ENCODE measurements at places on chromosomes 7 and 10.

- no peak for DNase-seq
These were observed 88.4 kb downstream of the POLR1F start for GRCh38 chr7:19620470-19620869.

GRCh38 chr7:63113713-63114285 lies 884.9 kb upstream of the ZNF722 start:
- DNase-seq, result no peak

DNA sequence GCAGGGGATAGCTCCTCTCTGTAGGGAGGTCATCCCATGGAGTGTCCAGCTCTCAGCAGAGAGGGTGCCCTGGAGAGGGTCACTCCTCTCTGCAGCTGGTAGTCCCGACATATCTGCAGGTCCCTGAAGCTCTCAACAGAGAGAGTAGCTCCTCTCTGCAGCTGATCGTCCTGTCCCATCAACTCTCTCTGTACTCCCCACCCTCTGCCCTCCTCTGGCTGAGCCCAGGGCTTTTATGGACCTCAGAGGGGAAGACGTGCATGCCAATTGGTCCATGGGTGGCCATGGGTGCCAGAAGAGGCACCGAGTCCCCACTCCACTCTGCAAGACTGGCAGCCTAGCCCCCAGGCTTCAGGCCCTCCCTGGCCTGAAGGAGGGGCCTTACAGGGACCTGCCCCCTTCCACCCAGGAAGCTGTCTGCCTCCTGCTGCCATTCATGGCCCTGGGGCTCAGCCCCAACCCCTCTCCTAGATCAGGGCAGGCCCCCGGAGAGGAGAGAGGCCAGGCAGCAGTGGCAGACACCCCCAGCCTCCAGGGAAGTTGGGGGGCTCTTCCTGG lies 9.0 kb upstream of the BLVRA start:
- no peak for DNase-seq

DNA sequence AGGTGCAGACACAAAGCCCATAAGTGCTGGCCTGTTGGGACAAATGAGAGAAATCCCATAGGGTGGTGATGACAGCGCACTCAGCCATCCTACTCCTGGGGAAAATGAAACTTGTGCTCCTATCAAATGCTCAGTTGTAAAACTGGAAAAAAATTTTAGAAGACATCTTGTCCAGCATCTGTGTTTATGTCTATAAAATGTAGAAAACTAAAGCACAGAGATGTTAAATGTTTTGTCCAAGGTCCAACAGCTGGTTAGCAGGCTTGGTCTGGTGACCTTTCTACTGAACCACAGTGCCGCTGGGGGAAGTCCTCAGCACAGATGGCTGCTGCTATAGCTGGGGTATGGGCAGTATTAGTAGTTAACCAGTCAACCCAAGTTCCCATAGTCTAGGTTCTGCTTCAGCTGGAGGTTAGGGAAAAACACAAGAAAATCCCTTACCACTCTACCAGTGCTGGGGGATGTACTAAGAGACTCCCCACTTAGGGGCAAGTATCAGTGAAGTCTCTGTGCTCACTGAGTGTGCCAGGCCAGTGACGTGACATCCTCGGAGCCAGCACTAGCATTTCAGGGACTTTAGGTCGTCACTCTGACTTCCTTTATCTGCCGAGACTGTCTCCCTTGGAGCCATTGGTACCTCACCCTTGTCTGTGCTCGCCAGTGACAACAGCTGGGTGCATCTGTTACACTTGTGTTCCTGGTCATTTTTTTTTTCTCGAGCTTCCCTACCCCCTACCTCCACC lies 1.9 kb downstream of the TSPAN33 start:
- no peak for DNase-seq

GRCh38 chr10:129101232-129101980 lies 365.6 kb upstream of the MGMT start:
- DNase-seq, result no peak

DNA sequence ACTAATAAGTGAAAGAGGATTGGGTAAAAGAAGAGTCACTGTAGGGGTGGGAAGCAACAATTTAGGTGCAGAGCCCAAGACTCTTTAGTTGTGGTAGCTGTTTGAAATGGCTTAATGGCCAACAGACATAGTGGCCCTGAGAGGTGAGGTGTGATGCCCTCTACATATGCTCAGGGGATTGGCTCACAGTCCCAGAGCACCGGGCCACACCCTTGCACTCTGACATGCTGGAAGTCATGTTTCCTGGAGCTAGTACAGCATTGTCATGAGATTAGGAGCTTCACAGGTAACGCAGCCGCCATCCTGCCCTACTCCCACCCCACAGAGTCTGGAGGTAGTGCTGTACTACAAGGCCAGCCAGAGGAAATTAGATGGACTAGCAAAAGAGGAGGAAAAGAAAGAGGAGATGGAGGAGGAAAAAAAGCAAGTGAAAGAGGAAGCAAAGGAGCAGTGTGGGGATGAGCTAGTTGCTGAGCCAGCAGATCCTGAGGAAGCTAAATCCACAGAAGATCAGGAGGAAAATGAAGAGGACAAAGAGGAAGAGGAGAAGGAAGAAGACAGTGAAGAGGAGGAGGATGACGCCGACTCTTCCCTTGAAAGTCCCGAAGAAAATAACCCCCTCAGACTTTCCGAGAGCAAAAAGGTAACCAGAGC lies 14.8 kb upstream of the FLNC start:
- DNase-seq, result no peak

GRCh38 chr10:109877546-109877945 lies 45.8 kb downstream of the XPNPEP1 start:
- DNase-seq, result no peak

DNA sequence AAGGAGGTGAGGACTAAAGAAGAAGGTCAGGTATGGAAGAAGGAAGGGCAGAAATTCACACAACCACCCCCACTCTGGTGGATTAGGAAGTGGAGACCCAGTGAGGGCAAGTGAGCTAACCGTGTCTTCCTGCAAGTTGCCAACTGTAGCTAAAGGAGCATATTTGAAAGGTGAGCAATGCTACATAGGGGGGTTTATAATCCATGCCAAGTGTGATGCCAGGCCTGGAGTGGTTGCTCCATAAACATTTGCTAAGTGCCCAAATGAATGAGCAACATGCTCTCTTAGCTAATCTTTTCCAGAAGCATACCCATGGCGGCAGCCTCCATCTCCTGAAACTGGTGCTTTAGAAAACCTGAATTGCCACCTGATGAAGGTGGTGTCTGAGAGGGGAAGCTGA lies 121.6 kb downstream of the LRRC18 start:
- DNase-seq, result no peak

- DNase-seq, result no peak
These were observed 63.1 kb downstream of the ZNRF2 start for GRCh38 chr7:30347226-30348082.
